ELR (cell line): ENCODE measurements at places on chromosomes 1 and 21.

DNA sequence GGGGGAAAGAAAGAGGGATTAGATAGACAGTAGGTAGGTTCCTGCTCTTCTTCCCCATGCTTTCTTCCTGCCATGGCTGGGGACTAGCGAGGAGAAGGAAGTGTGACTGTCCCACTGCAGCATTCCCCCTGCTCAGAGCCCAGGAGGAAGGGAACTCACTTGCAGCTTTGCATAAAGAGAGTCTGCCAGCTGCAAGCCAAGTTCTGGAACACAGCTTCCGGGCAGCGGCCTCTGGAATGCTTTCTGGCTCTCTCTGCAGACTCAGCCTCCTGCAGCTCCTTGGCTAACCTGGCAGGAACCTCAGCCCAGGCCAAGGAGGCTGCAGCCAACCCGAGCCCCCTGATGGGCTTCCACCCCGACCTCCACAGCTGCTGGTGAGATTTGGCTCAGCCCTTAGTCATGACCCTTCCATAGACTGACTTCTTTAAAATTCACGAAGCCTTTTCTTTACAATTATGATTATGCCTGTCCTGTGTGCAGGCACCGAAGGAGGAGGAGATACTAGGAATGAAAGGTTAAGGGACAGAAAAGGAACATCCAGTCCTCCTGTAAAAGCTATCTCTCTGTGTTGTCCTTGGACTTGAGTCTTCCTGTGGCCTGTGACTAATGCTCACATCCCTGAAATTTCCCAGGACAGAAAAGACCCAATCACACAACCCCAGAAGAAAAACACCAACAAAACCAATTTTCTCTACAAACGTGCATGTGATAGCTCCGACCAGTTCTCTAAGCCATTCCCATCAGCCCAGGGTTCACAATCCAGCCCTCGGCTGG is 108.2 kb upstream of the OLIG2 start:
- DNase-seq = no peak

- DNase-seq = no peak
Measured at GRCh38 chr1:175663991-175664390, 79.4 kb downstream of the TNR start.

- DNase-seq = no peak
Measured at GRCh38 chr1:7617826-7618225, 153.3 kb upstream of the VAMP3 start.

- DNase-seq = peak; percentile 97
Measured at GRCh38 chr1:200415789-200416593, 6.2 kb upstream of the ZNF281 start.

DNA sequence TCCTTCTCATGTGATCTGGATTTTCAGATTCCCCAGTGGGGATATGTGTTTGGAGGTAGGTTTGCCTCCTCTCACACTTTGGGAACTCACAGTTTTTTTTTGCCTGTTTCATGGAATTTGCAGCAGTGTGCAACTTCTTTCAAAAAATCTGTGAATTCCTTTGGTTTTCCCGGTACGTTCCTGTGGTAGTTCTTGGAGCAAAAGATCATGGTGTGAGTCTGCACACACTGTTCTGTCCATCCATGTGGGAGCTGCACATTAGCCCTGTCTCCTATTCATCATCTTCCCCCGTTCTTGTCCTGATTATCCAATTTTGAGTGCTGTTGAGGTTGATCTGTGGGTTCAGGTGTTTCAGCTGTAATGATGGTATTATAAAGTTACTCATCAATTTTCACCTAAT is 30.3 kb upstream of the TACSTD2 start:
- no peak for DNase-seq

- no peak for DNase-seq
Measured at GRCh38 chr1:109111386-109112055, 2.4 kb upstream of the ELAPOR1 start.
